RCC 7860 (cell line): ENCODE measurements at places on chromosomes 6 and 20.

DNA sequence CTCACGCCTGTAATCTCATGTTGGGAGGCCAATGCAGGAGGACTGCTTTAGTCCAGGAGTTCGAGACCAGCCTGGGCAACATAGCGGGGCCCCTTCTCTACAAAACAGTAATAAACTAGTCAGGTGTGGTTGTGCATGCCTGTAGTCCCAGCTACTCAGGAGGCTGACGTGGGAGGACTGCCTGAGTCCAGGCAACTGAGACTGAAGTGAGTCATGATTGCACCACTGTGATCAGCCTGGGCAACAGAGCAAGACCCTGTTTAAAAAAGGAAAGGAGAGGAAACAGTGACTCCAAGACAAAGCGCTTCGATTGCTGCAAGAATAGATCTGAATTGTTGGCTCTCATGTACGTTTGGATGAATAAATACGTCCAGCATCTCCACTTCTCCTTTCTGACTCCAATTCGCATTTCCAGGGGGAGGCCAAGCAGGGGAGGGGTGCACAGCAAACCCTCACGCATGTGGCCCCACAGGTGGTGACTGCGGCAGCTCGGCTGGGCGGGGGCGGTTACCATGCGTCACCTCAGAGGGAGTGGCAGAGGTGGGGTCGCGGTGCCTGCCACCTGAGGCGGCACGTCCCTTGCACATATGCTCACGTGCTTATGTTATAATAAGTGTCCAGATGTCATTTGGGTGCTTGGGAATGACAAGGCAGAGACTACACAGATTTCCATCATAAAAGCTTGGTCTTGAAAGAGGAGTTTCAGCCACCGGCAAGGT is 95.1 kb upstream of the MPC1 start:
- DNase-seq = no peak

- DNase-seq = no peak
Observed at GRCh38 chr6:31525553-31525931, 3.2 kb upstream of the MCCD1 start.

DNA sequence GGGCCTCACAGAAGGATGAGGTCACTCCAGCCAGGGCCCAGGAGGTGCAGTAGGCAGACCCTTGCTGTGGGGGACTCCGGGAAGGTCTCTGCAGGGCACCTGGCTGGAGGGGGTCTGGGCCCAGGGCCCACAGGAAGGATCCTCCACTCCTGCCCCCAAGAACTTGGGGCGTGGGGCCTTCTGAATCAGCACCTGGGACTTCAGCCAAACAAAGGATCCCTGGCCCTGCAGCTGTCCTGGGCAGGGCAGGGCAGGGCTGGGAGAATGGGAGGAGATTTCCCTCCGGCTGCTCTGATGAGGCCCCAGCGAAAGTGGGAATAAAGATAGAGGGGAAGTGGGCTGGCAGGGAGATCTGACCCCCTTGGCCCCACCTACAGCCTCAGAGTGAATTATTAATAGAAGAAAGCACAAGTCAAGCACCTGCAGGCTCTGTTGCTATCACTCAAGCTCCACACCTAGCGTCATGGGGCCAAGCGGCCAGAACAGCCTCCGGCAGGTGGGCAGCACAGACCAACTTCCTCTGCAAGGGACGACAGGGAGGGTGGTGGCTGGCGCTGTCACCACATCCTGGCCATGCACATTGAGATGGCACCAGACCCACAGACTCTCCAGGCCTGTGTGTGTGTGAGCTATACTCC is 61.6 kb upstream of the MRPS10 start:
- DNase-seq = no peak

GRCh38 chr6:68651011-68651985 is 16.2 kb downstream of the ADGRB3 start:
- no peak for DNase-seq

GRCh38 chr20:41308726-41309413 is 8.7 kb downstream of the ZHX3 start:
- DNase-seq = no peak

DNA sequence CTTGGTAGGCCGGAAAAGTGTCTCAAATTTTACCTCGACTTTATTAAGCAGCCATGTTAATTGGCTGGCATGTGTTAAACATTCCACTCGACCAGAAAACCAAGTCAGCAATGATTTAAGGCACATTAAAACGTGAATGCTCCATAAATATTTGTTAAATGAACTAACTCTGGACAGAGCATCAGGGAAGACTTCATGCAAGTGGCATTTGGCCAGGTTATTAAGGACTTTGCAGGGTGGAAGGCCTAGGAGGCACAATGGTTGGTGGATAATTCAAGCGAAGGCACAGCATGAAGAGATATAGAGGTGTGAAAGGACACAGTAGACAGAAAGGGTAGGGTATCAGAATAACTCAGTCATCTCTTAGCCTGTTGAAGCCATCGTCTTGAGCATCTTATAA is 23.0 kb downstream of the ELOVL5 start:
- no peak for DNase-seq

DNA sequence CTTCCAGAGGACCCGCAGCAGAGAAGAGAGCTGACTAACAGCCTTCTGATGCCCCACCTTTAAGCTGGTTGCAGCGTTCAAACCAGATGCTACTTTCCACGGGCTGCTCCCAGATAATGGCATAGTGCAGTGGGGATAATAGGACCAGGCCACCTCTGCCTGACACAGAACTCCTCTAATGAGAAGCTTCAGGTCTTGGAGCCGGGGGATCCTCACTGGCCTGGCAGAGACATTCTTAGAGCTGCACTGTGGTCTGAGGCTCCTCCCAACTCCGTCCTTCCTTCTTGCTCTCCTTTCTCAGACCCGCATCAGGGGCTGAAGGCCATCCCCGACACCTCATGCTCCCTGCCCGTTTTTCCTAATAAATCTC is 206.6 kb upstream of the MARCKS start:
- no peak for DNase-seq

DNA sequence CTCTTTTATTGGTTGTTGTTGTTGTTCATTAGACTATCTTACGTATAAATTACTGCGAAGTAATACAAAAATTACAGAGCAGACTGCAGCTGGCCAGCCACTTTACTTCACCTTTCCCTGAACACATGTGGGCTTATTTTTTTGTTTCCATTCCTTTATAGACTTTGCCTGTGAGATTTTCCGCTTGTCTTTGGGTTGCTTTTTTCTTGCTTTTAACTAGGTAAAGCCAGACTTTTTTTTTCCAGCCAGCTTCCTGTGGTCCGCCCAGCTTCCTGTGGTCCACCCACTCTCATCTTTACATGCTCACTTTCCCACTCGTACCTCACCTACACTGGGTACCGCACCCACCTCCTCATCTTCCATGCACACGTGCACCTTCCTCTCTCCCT is 79.0 kb downstream of the IPCEF1 start:
- DNase-seq = no peak

- DNase-seq = no peak
Observed at GRCh38 chr20:33277471-33278441, 5.3 kb upstream of the BPIFB1 start.

GRCh38 chr6:129498950-129499842 is 210.8 kb downstream of the ARHGAP18 start:
- DNase-seq = peak; percentile 29

GRCh38 chr6:441126-441920 is 49.8 kb downstream of the IRF4 start:
- no peak for DNase-seq

- DNase-seq = no peak
Observed at GRCh38 chr6:43420012-43420709, 7.2 kb upstream of the ABCC10 start.

DNA sequence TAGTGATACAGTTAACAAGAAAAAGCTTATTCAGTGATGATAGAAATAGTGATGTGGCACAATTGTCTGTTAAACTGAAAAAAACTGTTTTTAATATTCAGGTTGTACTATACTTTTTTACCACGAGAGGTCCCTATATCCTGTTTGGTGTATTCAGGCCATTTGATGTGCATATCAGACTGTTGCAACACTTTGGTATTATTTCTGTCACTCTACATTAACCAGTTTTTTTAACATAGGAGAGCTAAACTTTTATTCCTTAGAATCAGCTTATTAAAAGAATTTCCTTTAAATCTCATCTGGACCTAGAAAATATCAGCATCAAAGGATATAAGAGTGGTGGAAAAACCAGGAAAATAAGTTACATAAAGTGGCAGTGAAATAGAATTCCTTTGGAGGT is 36.8 kb downstream of the TSPYL4 start:
- peak; percentile 11 for DNase-seq

GRCh38 chr6:75488033-75488432 is 5.6 kb downstream of the FILIP1 start:
- no peak for DNase-seq

DNA sequence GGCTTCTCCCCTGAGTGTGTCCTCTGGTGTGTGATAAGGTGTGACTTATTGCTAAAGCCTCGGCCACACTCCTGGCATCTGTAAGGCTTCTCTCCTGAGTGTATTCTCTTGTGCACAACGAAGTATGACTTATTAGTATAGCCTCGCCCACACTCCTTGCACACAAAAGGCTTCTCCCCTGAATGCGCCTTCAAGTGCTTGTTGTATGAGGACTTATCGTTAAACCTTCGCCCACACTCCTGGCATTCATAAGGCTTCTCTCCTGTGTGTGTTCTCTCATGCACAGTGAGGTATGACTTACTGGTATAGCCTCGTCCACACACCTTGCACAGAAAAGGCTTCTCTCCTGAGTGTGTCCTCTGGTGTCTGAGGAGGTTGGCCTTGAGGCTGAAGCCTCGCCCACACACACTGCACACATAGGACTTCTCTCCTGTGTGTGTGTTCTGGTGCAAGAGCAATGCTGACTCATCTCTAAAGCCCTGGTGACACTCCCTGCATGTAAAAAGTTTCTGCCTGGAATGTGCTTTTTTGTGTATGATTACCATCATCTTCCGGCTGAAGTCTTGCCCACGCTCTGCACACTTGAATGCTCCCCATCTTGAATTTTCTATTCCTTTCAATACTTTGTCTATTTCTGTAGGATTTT is 20.4 kb downstream of the ZNF337 start:
- DNase-seq = peak; percentile 20

- DNase-seq = no peak
Observed at GRCh38 chr6:168371185-168371584, 51.6 kb upstream of the DACT2 start.

DNA sequence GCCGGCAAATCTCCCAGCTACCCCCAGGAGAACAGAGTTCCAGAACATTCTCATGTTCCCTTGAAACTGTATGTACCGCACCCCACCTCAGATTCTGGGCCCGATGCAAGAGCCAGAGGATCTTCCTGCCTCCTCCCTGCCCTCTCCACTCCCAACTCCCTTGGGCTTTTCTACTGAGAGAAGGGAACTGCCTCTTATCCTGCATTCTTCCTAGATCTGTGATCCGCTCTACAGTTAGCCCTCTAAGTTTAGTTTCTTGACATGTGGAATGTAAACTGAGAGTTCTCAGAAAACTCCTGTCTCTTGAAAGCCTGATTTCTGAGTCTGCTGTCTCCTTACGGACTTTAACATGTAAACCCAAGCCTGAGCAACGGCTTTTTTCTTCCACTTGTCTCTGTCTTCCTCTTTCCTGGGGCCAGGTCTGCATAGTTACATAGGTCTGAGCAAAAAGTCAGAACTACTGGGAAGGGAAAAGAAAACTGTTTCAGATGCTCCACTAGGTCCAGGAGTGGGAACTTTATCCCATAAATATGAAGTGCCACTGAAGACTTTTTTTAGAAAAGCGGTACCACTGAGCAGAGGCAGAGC is 86.5 kb upstream of the TNFAIP3 start:
- DNase-seq = no peak

- no peak for DNase-seq
Observed at GRCh38 chr20:4544765-4545164, 176.9 kb upstream of the PRND start.

DNA sequence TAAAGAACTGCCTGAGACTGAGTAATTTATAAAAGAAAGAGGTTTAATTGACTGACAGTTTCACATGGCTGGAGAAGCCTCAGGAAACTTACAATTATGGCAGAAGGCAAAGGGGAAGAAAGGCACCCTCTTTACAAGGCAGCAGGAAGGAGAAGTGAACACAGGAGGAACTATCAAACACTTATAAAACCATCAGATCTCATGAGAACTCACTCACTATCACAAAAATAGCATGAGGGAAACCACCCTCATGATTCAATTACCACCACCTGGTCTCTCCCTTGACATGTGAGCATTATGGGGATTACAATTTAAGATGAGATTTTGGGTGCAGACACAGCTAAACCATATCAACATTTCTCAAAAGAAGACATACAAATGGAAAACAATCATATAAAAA is 266.3 kb downstream of the EPM2A start:
- DNase-seq = no peak

GRCh38 chr20:33724439-33725094 is 4.5 kb upstream of the PXMP4 start:
- DNase-seq = no peak

DNA sequence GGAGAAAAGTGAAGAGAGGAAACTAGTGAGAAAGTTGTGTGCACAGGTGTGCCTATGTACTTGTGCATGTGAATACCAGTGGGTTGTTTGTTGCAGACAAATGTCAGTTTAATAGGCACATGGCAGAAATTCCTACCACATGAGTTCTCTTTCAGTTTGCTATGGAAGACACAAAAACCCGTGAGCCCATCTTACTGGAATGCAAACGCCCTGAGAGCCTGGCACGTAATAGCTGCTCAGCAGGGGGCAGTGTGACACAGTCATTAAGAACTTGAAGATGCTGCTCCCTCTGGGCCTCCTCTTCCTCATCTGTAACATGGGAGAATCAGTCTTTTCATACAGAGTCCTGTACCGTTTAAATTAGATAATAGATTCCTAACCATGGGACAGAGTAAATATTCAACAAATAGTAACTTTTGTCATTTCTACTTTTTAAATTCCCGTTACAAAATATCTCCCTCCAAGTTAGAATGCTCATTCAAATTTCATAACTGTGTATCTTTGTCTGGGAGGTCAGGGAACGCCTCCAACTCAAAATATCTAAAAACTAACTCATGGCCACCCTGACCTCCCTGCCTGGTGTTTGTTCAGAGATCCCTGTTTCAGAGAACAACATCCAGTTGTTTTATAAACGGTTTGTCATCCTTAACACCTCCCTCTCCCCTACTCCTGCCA is 802.9 kb downstream of the MAFB start:
- DNase-seq = peak; percentile 70

GRCh38 chr6:125995972-125996580 is 9.7 kb downstream of the TRMT11 start:
- peak; percentile 34 for DNase-seq

GRCh38 chr20:37630166-37630565 is 63.7 kb upstream of the CTNNBL1 start:
- no peak for DNase-seq

GRCh38 chr6:126553854-126554253 is 213.9 kb downstream of the CENPW start:
- DNase-seq = no peak

GRCh38 chr6:32154514-32155161 is 697 bp downstream of the PPT2 start:
- peak; percentile 25 for DNase-seq

- DNase-seq = no peak
Observed at GRCh38 chr6:139325686-139326085, 33.9 kb upstream of the TXLNB start.

DNA sequence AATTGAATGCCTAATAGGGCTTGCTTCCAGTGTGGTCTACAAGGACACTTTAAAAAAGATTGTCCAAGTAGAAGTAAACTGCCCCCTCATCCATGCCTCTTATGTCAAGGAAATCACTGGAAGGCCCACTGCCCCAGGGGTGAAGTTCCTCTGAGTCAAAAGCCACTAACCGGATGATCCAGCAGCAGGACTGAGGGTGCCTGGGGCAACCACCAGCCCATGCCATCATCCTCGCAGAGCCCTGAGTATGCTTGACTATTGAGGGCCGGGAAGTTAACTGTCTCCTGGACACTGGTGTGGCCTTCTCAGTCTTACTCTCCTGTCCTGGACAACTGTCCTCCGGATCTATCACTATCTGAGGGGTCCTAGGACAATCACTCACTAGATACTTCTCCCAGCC is 411.5 kb downstream of the TENT5A start:
- DNase-seq = no peak
